ENCODE measurements at places on chromosomes 1 and 21.

DNA sequence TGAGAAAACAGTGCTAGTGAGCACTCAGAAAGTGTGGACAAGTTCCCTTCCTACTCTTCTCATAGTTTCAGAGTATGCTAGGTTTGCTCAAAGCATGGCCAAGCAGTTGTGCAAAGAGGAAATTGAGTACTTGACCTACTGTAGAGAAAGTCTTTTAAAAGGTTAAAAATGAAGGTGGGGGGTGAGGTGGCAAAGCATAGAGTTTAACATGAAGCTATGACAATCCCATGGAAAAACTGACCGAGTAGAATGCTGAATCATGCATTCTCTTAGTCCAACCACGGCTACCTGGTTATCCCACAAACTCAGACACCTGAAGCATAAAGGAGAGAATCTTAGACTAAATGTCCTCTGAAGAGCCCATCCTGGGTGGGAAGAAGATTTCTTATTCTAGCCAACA, 79.9 kb downstream of the PTPN14 start:
- DNase-seq = no peak

- no peak for DNase-seq
Measured at GRCh38 chr1:175478217-175478616, 265.2 kb downstream of the TNR start.

DNA sequence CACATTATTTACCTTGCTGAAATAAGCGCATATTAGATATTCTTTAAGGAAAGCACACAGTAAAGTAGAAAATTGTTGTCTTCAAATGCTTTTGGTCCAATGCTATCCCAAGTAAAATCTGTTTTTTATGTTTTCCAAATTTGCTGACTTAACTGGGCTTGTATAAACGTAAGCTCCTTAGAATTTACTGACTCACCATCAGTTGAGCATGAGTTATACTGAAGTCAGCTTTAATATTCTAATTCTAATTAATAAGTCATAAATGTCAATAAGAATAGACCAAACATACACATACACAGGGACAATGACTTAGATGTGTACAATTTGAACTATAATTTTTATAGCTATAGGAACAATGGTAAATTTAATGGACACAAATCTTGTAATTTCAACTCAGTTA, 319.2 kb downstream of the TPR start:
- DNase-seq = no peak

DNA sequence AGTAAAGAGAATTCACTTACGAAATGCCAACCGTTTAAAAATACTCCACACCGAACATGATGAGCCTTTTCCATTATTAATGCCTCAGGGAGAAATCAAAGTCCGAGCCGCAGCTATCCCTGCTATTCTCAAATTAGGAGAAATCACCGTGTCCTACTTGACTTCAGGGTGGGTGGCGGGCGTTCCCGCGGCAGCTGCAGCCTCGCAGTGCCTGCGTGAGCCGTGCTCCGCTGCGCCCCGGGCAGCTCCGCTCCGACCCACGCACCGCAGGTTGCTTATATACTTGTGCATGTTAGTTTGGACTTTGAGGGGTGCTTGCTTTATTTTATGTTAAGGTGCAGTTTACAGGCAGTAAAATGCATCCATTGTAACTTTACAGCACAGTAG, 35.6 kb upstream of the PCBP3 start:
- no peak for DNase-seq

GRCh38 chr1:161973924-161974845, 49.5 kb downstream of the OLFML2B start:
- no peak for DNase-seq
